Islet precursor cell (in vitro differentiated cells): ENCODE measurements at places on chromosomes 2 and 18.

DNA sequence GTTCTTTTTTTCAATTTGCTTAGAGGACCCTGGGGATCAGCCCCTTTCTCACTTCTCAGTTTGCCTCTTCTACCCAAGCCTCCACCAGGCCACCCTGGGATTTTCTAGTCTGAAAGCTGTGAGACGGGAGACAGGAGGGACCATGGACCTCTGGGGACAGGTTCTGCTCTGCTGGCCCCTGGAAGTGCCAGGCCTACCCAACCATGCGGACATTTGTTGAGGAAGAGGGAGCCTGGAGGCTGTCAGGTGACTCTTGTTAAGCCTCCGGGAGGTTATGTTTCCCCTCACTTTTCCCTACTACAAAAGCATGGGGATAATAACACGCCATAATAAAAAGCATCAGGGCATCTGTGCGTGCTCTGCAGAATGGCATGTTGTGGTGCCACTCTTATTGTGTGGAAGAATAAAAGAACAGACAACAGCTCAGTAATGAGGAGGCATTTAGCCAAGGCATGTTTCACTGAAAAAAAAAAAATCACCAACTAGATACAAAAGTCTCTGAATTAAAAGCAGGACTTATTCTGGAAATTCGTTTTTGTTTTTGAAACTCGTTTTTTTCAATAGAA, 48.3 kb upstream of the PLA2R1 start:
- no peak for DNase-seq

DNA sequence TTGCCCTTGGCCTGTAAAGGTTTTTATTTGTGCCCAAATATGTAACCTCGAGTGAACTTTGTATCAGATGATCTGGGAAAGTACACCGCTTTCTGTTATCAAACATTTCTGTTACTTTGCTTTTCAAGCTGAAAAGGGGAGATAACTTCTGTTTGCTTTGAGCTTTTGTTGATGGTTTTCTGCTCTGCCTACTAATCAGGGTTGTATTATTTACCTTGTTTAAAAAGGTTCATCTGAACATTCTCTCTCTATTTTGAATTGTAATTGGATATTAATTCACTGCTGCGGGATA, 79.4 kb downstream of the XRCC5 start:
- no peak for DNase-seq

DNA sequence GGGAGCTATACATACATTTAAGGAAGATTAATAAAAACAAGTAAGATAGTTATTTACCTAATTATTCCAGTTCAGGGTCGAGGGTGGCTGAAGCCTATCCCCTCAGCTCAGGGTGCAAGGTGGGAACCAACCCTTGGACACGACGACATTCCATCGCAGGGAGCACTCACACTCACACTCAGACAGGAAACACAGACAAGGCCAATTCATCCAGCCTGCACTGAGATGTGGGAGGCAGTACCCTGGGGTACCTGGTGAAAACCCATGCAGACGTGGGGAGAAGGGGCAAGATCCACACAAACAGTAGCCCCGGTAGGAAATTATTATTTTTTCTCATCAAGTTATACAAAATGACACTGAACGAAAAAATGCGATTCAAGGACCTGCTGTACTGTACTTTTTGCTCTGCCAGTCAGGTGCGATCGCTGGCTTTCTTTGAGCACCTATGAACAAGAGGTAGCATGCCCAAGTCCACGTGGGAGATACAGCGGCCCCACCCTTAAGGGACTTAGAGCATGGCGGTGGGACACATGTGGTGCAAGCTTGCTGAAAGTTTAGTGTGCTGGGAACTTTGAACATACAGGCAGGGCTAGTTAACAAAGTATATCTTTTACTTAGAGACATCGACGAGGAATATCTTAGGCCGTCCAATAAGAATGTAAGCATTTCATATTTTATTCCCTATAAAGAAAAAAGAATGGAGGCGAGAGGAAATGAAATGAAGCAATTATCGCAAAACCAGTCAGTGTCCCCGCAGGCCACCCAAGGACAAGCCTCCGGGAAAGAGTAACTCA, 624 bp downstream of the METTL8 start:
- peak; percentile 72 for DNase-seq

DNA sequence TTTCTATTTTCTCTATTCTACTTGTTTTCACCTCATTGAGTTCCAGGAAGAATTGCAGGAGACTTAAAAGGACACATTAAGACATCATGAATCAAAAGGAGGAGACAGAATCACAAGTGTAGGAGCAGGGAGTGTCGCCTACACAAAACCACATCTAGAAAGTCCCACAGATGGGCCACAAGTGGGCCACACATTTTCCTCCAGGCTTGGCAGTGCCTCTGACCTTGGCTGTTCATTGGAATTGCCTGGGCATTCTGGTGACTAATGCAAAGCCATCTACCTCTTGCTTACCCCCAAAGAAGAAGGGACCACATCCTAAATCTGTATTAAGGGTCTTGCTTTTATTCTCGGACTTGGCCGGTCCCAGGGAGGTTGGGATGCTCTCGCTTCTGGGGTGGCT, 103.6 kb downstream of the KLHL29 start:
- DNase-seq: no peak

GRCh38 chr2:138503087-138503442, 1.5 kb downstream of the SPOPL start:
- DNase-seq: no peak

DNA sequence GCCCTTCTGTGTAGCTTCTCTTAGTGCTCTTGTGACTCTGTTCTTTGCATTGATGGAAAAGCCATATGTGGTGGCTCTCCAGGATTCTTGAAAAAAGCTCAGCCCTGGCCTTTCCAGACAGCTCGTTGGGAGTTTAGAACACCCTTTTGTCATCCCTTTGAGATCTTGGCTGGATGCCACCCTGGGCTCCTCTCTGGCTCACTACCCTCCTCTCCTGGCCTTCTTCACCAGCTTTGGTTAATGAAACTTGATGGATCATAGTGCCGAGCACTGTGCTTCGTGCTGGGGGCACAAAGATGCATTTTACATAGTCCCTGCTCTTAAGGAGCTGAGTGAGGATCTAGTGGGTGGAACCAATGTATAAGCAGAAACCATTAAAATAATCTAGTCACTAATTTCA, 15.6 kb upstream of the FHOD3 start:
- no peak for DNase-seq
